Naive B cell (primary cell): ENCODE measurements at places on chromosomes 16 and 17. TPM values are rescaled to one million over a fixed set of nuclear protein-coding genes. Genes with fewer than 3 reads are reported as not detected.

GRCh38 chr16:86625821-86626220, 47.5 kb downstream of the FOXL1 start:
- DNase-seq = no peak

DNA sequence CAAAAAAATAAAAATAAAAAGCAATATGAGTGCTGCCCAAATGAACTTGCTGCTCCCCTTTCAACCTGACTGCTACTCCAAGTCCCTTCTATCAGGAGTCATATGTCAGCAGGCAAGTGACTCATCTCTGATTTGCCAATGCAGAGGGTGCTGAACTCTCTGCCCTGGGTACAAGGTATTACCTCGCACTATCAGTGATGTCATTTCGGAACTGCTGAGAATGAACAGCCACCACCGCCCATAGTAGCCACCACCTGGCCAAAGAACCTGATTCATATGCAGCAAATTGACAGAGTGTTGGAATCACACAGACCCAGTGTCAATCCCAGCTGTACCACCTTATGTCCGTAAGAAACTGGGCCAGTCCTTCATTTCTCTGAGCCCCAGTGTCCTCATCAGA, 31.2 kb downstream of the LYRM9 start:
- no peak for DNase-seq

Gene DLX4
- not detected for polyA plus RNA-seq

DNA sequence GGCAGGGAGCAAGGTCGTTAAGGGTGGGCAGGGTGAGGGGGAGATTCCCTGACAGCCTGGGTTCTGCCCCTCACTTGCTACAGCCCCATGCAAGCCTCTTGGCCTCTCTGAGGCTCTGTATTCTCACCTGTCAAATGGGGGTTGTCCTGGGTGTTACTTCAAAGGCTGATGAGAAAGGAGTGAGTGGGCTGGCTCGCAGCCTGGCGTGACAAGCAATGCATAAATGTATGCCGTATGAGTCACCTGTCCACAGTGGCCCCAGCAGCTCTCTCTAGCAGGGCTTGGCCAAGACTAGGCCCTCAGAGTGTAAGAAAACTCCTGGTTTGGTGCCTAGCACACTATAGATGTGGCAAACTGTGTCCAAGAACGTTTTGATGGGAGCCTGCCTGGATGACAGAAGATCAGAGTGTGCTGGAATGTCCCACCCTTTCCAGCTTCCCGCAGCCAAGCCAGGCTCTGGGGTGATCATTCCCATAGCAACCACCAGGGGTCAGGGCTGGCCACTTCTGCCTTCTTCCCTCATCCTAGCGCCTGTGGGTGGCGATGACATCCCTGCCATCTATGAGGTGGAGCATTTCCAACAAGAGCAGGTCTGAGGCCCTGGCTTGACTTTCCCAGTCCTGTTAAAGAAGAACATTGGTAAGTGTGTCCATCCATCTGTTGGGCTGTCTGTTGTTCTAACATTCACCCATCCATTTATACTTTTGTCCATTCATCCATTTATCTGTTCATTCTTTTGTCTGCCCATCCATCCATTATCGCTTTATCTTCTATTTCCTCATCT, 37.2 kb upstream of the ADGRG1 start:
- DNase-seq = peak; percentile 39

GRCh38 chr17:40443196-40443987, at the start of gene IGFBP4:
IGFBP4 (plus strand) TSS chr17:40443450; CDS start chr17:40443736, 286 bp downstream.
- peak; percentile 70 for DNase-seq
